ENCODE measurements at places on chromosomes 7 and 10.
A peak's percentile ranks its signal among the peaks of the same experiment; 100 is the strongest.

GRCh38 chr7:38215735-38216670, 38.0 kb downstream of the STARD3NL start:
- DNase-seq, result peak; percentile 37

DNA sequence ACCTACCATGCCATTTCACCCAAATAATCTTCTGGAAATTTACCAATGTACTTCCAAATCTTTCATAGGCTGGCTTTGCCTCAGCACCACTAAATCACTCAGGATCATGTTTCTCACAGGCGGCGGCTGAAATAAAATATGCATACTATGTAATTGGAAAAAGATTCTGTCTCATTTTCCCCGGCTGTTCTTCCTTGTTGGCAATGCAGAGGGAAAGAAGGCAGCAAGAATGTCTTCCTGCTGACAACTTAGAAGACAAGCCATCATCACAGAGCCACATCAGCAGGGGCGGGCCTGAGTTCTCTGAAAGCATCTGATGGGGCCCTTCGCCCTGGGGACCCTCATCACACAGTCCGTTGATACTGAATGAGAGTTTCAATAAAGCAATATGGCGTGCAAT, 39.2 kb upstream of the COL1A2 start:
- no peak for DNase-seq

GRCh38 chr10:31664803-31665202, 263.8 kb downstream of the ARHGAP12 start:
- no peak for DNase-seq

- DNase-seq, result no peak
These were observed 252.0 kb upstream of the GRB10 start for GRCh38 chr7:51034521-51035264.

DNA sequence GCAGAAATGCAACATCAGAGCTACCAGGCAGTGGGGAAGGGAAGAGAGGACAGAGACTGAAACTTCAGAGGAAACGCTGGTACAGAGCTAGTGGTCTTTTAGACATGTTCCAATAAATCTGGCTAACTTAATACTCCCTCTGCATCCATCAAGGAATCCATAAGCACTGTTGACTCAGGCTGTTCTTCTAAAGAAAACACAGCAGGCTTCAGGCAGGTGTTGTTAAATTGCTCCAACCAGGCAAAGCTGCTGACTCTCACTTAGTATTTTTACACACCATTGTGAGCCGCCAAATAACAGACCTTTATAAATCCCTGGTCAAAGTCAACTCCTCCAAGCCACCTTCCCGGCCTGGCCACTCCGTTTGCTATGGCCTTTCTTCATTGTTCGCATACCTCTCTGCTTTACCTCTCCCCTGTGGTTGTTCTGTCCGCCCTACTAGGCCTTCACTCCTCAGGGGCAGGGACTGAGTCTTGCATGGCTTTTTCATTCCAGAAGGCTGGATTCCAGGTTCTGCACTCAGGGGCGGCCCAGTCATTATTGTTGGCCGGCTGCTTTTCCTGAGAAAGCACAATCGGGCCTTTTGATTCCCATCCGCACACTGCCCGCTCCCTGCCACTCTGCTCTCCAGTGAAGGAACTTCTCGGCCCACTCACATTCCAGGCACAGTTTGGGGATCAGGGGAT, 18.4 kb downstream of the CREB3L2 start:
- DNase-seq, result no peak

- no peak for DNase-seq
These were observed 709 bp downstream of the GPAM start for GRCh38 chr10:112182784-112183328.

GRCh38 chr7:100019908-100020307, 4.5 kb downstream of the ZKSCAN1 start:
- no peak for DNase-seq

DNA sequence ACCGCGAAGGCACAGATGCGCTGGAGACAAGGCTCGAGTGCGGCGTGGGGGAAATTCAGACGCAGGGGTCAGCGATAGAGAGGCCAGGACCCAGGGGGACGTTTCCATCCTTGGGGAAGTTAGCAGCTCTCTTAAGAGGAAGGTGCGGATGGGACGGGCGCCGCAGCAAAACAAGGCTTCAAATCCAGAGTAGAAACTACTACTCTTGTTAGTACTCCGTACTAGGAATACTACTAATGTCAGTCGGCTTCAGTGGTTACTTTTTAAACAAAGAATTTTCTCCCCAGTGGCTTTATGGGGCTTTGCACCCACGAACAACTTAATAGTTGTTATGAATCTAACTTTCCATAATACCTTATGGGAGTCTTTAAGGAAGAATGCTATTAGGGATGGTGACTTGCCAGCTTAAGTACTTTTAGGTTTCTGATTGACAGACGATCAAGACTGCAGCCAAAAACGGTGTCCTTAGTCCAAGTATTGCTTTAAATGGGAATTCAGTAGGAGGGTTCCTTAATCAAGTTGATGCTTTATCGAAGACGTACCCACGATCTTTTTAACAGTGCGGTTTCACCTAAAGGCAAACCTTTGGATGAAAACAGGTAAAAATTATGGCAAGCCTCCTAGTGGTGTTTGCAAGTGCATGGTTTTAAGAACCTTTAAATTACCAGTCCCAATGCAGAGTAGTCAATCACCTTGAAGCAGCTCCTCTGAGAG, 812 bp upstream of the IDE start:
- no peak for DNase-seq

- no peak for DNase-seq
These were observed 11.1 kb upstream of the TFEC start for GRCh38 chr7:116041615-116042014.

DNA sequence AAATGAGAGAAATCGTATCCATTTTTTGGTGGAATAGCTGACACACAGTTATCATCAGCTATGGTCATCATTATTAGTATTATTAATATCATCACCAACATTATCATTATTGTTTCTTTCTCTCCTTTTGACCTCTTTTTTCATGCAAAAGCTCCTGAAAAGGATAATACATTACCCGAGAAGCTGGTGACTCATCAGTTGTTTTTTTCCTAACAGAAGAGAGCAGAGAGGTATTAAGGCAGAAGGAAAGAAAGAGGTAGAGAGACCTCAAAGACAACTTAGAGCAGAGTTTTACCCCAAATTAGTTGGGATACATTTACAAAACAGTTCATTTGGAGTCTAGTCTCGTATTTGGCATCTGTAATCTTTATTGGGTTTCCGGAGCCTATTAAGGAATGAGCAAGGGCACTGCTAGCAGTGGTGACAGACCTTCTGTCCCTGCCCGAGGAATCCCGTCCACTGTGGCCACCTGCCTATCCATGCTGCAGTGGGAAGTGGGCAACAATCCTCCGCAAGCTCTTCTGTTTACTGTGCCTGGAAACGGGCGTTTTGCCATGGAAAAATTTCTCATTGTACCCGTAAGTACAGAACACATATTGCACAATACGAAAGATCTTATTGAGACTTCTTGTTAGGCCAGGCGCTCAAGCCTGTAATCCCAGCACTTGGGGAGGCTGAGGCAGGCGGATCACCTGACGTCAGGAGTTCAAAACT, 170.0 kb upstream of the MKLN1 start:
- DNase-seq, result no peak

GRCh38 chr10:66837990-66838389, 87.8 kb upstream of the LRRTM3 start:
- DNase-seq, result no peak

GRCh38 chr10:122565766-122566206, 5.2 kb downstream of the DMBT1 start:
- DNase-seq, result peak; percentile 9

DNA sequence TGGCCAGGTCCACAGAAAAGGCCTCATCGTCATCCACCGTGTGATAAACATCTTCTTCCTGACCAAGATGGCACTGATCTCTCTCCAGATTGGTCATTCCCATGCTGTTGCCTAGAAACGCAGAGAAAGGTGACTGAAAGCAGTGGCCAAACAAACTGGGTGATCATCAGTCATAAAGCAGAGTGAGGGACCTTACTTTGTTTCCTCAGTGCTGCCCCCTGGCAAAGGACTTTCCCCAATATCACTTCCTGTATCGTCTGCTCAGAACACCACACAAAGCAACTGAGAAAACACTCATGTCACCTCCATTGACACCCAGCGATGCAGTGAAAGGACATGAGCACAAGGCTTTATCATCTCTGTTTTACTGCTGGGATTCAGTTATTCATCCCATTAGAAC, 40.0 kb upstream of the TM9SF3 start:
- DNase-seq, result no peak

DNA sequence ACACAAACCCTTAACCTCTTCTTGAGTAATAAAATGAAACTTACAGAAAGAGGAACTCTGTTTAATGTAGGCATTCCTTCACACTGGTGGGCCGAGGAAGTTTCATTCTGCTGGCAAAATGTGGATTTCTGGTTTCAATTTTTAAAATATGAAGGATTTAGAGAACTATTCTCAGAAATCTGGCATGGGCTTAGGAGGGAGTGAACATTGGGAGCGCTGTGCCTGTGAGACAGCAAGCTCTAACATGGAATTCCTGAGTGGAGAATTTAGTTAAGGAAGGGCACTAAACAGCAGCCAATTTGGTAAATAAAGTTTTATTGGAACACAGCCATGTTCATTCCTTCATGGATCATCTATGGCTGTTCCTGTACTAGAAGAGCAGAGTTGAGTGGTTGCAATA, 751.8 kb upstream of the IGFBP3 start:
- DNase-seq, result no peak

GRCh38 chr10:91901784-91902677, 7.3 kb downstream of the FGFBP3 start:
- DNase-seq, result no peak

GRCh38 chr10:101782811-101783735, at the start of gene NPM3:
NPM3 (minus strand) TSS chr10:101783446; CDS start chr10:101783390, 56 bp downstream.
- peak; percentile 70 for DNase-seq

DNA sequence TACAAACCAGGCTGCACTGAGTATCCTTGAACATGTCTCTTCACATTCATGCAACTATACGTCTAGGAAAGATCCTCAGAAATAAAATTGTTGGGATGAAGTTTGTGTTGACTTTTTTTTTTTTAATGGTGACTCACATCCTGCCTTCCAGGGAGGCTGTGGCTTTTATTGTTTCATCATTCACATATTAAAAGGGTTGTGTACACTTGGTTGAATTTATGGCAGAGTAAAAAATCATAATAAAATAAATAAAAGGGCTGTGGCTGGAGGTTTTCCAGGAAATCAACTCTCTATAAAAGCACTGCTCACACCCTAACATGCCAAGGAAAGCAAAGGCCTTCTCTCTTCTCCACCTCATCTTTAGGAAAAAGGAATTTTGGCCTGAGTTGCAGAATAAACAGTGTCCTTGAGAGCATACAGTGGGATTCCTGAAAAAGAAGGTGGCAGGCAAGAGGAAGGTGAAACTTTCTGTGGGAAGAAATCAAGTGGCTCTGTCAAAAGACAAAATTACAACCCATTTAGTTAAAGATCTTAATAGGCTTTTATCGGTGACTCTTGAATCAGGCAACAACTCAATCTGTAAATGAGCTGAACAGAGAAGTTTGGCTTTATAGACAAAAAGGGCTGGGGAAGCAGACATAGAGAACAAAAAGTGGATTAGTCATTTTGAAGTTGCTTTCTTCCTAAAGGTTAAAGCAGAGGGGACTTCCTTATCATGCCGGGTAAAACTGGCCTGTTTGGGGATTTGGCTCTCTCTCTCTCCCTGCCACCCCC, 41.6 kb upstream of the FHIP2A start:
- no peak for DNase-seq

DNA sequence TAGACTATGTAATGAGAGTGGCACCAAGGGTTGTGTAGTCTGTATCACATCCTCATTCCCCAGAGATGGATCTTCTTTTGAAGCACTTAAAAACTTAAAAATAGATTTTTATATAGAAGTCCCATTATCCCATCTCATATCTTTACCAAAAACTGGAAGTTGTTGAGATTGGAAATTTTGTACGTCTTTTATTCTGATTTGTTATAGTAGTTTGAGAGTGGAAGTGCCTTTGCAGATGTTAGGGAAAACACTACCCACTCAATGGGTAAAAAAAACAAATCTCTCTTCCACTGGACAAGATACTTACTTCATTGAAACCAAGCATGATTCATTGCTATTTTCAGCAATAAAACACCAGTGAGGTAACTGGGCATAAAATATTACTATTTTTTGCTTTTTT, 184.4 kb downstream of the MACC1 start:
- no peak for DNase-seq

- no peak for DNase-seq
These were observed 280.5 kb downstream of the CNTNAP2 start for GRCh38 chr7:146397141-146397540.

DNA sequence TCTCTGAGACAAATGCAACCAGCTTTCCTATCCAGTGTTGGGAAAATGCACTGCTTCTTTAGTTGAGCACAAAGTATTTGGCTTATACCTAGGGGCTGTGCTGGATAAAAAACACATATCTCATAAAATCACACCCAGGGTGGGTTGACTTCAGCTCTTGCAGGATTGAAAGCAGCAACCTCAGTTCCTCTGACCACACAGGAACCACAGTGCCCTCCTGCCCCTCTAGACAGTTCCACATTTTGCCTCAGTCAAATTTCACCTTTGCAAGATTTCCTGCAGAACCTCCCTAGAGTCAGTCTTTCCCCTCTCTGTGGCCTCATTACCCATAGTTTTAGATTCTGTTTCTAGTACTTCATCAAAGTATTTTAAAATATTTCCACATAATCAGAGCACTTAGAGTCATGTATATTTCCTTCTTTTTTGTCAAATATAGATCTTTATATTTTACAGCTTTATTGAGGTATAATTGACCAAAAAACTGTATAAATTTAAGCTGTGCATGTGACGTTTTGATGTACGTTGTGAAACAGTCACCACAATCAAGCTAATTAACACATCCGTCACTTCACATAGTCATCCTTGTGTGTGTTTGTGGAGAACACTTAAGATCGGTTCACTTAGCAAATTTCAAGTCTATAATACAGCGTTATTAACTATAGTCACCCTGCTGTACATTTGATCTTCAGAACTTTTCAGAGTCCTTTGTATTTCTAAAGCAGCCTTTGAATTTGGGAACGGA, 37.0 kb upstream of the EGR2 start:
- no peak for DNase-seq

DNA sequence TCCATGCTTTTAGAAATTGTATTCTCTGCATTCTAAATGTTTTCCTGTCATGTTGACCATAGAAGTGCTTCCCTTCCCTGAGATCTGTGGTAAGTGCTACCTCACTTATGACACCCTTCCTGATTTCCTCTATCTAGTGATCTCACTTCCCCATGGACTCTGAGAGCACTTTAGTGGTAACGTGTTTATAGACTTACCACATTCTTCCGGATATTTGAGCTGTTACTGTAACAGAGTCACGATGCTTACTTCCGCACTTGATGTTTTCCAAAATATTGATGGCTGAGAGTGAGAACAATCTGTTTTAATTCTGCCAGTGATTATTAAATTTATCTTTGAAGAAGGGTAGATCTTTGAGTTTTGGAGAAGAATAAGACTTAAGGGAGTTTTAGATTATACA, 60.1 kb upstream of the NAMPT start:
- DNase-seq, result no peak

DNA sequence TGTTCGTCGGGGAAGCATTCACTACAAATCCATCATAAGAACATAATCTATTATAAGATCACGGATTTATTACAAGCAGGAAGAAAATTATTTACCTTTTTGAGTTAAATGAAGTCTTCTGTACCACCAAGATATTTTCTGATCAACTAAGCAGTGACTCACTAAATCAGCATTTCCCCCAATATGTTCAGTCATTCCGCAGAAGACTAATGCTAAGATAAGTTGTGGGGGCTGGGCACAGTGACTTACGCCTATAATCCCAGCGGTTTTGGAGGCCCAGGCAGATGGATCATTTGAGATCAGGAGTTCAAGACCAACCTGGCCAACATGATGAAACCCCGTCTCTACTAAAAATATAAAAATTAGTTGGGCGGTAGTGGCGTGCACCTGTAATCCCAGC, 144.2 kb upstream of the EGR2 start:
- no peak for DNase-seq

GRCh38 chr10:116833986-116834985, 15.0 kb upstream of the ENO4 start:
- no peak for DNase-seq

Measured in stimulated activated CD8-positive, alpha-beta memory T cell treated with anti-CD3 and anti-CD28 coated beads, Interleukin-15, amount 100 ng/mL, for 4 hours (primary cell).